ENCODE measurements at places on chromosomes 12 and 14.

DNA sequence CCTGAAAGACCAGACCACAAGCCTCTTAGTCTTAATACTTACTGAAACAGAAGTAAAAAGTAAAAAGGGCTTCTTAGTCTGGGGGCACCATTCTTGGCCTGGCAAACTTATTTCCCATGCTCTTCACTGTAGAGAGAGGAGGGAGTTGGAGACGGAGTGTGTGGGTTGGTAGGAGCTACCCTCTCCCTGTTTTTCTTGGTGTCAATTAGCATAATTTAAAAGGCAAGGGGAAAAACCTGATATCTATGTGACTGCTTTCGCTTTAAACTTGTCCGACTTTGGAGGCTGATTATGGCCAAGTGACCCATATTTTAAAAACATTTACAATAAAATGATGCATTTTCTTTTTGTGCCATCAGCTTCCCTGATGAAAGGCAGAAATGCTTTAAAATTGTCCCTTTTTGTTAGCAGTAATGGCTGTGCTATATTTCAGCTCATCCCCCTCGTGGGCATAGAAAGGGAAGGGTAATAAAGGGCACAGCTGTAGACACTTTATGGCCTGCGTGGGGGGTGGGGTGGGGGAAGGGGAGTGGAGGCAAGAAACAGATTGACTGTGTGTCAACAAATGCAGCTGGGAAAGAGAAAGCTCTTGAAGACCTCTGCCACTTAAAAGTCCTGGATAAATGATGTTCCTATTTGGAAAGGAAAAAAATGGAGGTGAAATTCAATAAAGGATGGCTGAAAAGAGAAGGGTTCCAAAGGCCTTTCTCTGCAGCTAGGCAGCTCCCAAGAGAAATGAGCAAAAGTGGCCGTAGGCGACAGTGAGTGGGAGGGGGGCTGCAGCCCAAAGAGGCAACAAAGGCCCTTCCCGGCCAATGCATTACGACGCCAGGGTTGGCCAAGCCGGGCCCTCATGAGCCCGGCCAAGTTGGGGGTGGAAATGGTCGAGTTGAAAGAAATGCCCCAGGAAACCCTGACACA is 57.5 kb upstream of the TMEM263 start:
- no peak for DNase-seq

DNA sequence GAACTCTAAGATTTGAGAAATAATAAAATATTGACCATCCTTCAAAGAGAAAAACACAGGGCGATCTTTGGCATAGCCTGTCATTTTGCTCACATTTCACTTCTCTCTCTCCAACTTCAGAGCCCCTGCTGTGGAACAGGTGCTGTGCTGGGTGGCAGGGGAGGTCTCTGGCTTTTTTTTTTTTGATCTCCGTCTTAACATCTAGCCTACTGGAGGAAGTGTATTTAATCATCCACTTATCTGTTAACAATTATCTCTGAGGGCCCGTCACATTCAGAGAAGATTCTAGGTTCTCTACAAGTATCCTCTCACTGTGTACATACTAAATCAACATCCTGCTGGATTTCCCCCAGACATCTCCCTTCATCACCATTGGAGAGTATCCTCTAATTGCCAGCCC is 34.1 kb downstream of the CHST11 start:
- no peak for DNase-seq

- no peak for DNase-seq
These were observed 133.2 kb upstream of the NOVA1 start for GRCh38 chr14:26730929-26731618.

GRCh38 chr12:13038491-13039161 is 5.6 kb upstream of the FAM234B start:
- peak; percentile 3 for DNase-seq

GRCh38 chr14:88554457-88555286 is at the start of gene PTPN21:
Gene PTPN21, minus strand, starts transcription at chr14:88555007. Its CDS starts 4,590 bp downstream, at chr14:88550417.
- peak; percentile 74 for DNase-seq

- peak; percentile 67 for DNase-seq
These were observed 60.7 kb downstream of the PLEKHG3 start for GRCh38 chr14:64764641-64765520.

- no peak for DNase-seq
These were observed 5.3 kb downstream of the TRMT5 start for GRCh38 chr14:60975551-60975950.
